CD4-positive, alpha-beta memory T cell (primary cell): ENCODE measurements at places on chromosomes 16 and 17.

GRCh38 chr17:79109584-79109983 is 35.0 kb downstream of the ENGASE start:
- H3K4me1 ChIP-seq = no peaks in the 10 kb centered on the region
- no peak for DNase-seq
- no peak overlapping the region for H3K27ac ChIP-seq
- no peak overlapping the region for H3K4me3 ChIP-seq

DNA sequence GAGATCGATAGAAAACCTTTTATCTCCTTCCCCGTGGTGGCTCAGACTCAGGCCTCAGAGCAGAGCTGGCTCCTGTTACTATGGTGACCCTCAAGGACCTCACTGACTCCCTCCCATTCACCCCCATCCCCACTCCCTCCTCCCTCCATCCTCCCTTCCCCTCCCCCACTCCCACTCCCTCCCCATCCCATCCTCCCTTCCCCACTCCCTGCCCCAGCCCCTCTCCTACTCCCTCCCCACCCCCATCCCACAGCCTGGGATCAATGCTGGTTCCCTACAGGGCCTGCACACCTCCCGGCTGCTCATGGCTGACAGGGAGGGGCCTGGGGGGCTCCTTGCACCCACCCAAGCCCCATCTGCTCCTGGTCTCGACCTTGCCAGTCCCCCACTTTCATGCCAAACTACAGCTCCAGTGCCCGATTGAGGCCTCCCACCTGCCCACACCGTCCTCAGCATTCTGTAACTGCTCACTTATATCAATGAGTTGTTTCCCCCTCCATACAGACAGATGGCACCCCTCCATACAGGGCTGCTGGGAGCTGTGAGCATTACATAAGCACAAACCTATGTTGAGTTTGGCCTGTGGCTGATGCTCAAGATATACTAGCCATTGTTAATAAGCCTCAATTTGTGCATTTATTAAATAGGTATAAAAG is 11.6 kb upstream of the RAI1 start:
- H3K27ac ChIP-seq = no peak overlapping the region
- no peak for DNase-seq
- H3K4me3 ChIP-seq = no peak overlapping the region
- H3K27me3 ChIP-seq = no peaks in the 10 kb centered on the region
- H3K36me3 ChIP-seq = no peaks in the 10 kb centered on the region

DNA sequence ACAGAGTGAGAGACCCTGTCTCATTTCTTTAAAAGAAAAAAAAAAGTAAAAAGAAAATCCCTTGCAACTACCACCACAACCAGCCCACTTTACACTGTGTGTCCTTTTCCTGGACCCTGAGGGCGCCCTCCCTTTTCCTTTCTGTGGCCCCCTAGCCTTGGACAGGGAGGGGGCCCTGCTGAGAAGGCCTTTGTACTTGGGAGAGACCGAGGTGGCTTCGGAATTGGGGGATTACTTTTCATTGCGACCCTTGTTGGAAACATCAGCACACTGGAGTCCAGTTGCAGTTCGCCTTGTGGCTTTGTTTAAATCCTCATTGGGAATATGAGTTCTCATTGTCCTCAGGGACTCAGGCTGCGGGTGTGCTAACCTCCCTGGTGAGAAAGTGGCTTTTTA is 9.4 kb upstream of the DNASE1 start:
- peaks cover 11% of the 10 kb centered on the region for H3K36me3 ChIP-seq
- DNase-seq = no peak
- no peaks in the 10 kb centered on the region for H3K27me3 ChIP-seq
- H3K27ac ChIP-seq = no peak overlapping the region
- no peaks in the 10 kb centered on the region for H3K4me1 ChIP-seq

DNA sequence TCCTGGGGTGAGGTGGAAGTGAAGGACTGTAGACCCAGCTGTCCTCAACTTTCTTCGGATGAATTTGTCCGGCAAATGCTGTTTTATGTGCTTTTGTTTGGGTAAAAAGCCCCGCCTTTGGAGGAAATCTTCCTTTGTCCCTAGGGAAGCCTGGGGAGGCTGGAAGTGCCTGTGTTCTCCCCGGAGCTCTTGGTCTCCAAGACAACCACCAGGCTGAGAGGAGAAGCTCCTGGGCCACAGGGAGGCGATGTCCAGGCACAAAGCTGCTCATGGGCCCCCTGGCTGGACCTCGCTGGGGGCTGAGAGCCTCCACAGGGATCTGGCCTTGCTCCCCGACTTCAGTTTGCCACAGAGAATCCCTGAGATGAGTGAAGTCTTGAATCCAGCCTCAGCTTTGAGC is 293.1 kb upstream of the N4BP1 start:
- H3K4me3 ChIP-seq = no peak overlapping the region
- no peak for DNase-seq
- H3K4me1 ChIP-seq = no peaks in the 10 kb centered on the region
- no peak overlapping the region for H3K27ac ChIP-seq
- no peaks in the 10 kb centered on the region for H3K27me3 ChIP-seq
- H3K36me3 ChIP-seq = no peaks in the 10 kb centered on the region

DNA sequence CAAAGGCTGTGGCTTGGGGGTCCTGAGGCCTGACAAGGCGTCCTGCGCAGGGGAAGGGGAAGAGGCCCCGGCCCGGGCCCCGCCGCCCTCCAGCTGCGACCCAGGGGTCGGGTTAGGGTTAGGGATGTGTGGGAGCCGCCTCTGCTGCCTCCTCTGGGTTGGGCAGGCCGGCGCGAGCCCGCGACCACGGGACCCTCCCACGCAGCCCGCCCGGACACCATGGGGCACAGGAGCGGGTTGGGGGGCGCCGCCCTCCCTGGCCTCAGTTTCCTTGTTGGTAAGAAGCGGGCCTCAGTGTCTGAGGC is 386 bp downstream of the CIAO3 start:
- peak overlapping the region; percentile 85 for H3K27ac ChIP-seq
- H3K4me1 ChIP-seq = peaks cover 10% of the 10 kb centered on the region
- H3K27me3 ChIP-seq = no peaks in the 10 kb centered on the region
- DNase-seq = no peak

GRCh38 chr17:51734462-51734861 is 424.1 kb downstream of the CA10 start:
- no peak overlapping the region for H3K4me3 ChIP-seq
- H3K36me3 ChIP-seq = no peaks in the 10 kb centered on the region
- no peak overlapping the region for H3K27ac ChIP-seq
- H3K4me1 ChIP-seq = no peaks in the 10 kb centered on the region
- H3K27me3 ChIP-seq = no peaks in the 10 kb centered on the region
